Activated T-helper 1 cell treated with anti-CD3 and anti-CD28 coated beads, Interleukin-12 subunit alpha, Interleukin-12 subunit beta, Interleukin-2, Interleukin-4 antibody, amounts not matched to agents 30 ng/mL and 10 ng/mL and 1 ng/mL, durations not matched to agents 14 hours and 24 hours and 36 hours (primary cell): ENCODE measurements at places on chromosomes 1 and 21.

DNA sequence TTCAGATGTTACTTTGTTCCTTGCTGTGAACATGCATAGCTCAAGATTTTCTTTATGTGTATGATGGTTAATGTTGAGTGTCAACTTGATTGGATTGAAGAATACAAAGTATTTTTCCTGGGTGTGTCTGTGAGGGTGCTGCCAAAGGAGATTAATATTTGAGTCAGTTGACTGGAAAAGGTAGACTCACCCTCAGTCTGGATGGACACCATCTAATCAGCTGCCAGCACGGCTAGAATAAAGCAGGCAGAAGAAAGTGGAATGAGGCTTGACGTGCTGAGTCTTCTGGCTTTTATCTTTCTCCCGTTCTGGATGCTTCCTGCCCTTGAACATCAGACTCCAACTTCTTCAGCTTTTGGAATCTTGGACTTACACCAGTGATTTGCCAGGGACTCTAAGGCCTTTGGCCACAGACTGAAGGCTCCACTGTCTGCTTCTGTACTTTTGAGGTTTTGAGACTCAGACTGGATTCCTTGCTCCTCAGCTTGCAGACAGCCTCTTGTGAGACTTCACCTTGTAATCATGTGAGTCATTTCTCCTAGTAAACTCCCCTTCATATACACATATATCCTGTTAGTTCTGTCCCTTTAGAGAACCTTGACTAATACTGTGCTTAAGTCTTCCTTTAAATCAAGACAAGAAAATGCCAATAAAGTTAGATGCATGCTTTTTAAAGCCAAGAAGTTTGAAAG lies 626.6 kb downstream of the KCNT2 start:
- no peak for DNase-seq

- peak; percentile 33 for DNase-seq
Observed at GRCh38 chr1:63322944-63323864, 837 bp downstream of the FOXD3 start.

- no peak for DNase-seq
Observed at GRCh38 chr1:243559575-243560162, 290.4 kb downstream of the AKT3 start.

GRCh38 chr1:16021681-16022080 lies at the start of gene CLCNKA:
Gene CLCNKA (plus strand): TSS chr1:16022036. CDS start chr1:16022620, 584 bp downstream.
- no peak for DNase-seq

DNA sequence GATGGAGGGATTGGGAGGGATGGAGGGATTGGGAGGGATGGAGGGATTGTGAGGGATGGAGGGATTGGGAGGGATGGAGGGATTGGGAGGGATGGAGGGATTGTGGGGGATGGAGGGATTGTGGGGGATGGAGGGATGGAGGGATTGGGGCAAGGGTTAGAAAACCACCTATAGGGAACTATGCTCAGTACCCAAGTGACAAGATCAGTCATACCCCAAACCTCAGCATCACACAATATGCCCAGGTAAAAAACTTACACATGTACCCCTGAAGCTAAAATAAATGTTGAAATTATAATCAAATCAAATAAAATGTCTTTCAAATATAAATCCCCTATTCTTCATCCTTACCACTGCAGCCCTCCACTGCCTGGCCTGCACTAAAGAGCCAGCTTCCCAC lies 72.8 kb upstream of the HNRNPU start:
- no peak for DNase-seq
